ENCODE measurements at places on chromosomes 7 and 10.

DNA sequence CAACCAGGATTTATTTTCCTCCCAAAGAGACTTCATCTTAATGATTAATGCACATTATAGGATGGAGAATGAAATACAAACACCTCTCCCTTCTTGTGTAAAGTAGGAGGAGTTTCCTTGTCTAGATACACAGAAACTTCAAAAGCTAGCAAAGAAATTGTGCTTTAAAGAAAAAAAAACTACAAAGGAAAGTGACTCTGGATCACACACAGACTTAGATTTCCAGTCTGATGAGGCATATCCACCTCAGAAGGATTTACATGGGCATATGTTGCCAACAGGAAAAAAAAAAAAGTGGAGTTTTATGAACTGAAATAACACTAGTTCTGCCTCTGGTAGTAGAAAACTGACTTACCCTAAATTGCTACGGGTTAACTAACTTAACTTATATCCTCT, 449.6 kb downstream of the KCNMA1 start:
- DNase-seq: no peak

- no peak for DNase-seq
Observed at GRCh38 chr10:130018730-130019185, 54.7 kb upstream of the EBF3 start.

DNA sequence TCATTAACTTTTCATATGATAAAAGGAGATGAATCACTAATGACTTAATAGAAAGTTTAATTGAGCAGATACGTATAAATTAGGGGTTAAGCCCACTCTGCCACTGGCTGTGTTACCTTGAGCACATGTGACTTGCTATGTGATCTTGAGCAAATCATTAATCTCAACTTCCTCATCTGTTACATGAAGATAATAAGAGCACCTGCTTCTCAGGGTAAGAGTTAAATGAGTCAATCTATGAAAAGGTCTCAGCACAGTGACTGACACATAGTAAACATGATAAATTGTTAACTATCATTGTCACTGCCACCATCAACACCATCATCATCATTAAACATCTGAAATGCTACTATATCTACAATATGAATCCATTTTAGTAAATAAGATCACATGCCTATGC, 110.8 kb downstream of the TPK1 start:
- no peak for DNase-seq

DNA sequence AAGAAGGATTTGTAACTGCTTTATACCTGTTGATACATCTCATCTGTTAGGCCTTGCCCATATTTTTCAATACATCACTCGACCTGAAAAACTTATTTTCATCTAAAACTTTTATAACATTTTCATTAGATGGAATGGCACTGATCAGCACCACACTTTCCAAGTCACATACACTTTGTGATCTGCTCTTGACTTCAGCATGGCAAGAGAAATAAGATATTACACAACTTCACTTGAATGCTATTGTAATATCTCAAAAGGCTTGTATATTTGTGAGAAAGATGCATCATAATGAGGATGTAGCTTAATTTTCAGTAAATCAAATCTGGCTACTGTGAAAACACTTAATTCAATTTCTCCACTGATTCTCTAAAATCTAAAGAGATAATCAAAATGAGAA, 126.2 kb downstream of the MICU1 start:
- no peak for DNase-seq

- no peak for DNase-seq
Observed at GRCh38 chr10:131533846-131534526, 222.5 kb upstream of the TCERG1L start.

- DNase-seq: no peak
Observed at GRCh38 chr7:93159490-93159889, 11.3 kb upstream of the SAMD9L start.

GRCh38 chr7:151276666-151277590, 28.4 kb upstream of the SMARCD3 start:
- no peak for DNase-seq

DNA sequence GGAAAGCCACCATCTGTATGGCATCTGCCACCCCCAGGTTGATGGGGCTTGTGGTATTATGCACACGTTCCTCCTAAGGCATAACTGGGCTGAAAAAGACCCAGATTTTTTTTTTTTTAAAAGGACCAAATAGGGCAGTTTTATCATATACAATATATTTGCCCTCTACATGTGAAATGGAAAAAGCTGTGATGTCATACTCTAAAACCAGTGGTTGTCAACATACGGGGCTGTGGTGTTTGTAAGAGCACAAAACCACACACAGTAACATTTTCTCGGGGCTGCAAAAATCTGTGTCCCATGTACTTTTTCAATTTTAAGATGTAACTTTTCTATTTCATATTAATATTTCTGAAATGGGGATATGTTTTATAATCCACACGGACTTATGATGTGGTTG, 34.9 kb downstream of the FAM171A1 start:
- no peak for DNase-seq

- DNase-seq: no peak
Observed at GRCh38 chr7:13032084-13032483, 344.7 kb downstream of the ARL4A start.

GRCh38 chr7:139871820-139872219, 42.8 kb downstream of the TBXAS1 start:
- no peak for DNase-seq

- peak; percentile 54 for DNase-seq
Observed at GRCh38 chr7:101169838-101170551, 4.6 kb upstream of the VGF start.

GRCh38 chr7:29432721-29433120, 130.9 kb upstream of the PRR15 start:
- no peak for DNase-seq

- no peak for DNase-seq
Observed at GRCh38 chr10:75009426-75009825, 102.0 kb upstream of the SAMD8 start.

- peak; percentile 63 for DNase-seq
Observed at GRCh38 chr10:17237915-17238444, 9.9 kb downstream of the VIM start.

DNA sequence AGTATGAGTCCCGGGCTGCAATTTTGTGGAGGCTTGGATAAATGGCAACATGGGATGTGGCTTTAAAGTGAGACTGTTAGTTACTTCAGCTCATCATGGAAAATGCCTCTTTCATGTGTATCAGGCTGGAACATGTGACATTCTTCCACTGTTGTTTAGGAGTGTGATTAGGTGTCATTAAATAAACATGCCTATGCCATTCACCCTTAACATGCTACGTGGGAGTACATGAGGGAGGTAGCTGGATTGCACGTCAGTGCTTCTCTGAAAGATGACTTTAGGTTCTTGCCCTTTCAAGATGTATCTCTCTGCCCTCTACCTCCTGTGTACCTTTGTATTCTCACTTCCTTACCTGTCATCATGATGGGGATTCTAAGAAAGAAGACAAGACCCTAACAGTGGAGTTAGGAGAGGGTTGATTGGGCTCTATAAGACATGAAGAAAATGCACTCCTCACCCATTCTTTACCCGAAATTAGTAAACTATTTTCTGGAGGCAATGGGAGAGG, 8.9 kb downstream of the AKR1E2 start:
- DNase-seq: no peak

DNA sequence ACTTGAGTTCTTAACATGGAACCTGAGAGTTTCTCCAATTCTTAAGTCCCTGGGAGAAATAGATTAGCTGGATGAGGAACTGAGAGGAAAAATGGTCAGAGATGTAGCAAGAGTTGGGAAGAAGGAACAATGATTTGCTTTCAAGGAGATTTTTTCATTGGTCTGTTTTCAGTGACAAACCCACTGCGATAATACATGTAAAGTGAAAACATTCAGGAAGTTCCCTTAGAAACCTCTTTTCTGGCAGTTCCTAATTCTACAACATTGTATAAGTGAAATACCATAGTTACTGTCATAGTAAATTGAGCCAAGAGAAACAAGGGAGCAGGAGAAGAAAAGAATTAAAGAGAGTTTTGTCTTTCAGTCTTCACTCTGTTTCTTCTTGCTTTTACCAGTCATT, 12.1 kb upstream of the MAGI2 start:
- DNase-seq: no peak

DNA sequence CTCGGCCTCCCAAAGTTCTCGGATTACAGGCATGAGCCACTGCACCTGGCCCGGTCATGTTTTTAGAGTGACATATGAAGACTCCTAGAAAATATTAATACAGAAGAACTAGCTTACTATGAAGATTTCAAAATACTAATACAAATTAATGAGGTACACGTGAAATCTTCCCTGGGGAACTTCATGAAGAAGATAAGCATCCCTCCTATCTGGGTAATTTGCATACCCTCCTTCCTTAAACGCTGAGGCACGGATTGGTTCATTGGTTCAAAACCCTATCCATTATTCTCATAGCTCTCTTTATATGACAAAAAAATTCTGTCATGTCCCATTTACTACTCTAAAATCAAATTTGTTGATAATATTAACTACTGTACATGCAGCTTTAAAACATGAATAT, 224.8 kb upstream of the KLF14 start:
- no peak for DNase-seq

DNA sequence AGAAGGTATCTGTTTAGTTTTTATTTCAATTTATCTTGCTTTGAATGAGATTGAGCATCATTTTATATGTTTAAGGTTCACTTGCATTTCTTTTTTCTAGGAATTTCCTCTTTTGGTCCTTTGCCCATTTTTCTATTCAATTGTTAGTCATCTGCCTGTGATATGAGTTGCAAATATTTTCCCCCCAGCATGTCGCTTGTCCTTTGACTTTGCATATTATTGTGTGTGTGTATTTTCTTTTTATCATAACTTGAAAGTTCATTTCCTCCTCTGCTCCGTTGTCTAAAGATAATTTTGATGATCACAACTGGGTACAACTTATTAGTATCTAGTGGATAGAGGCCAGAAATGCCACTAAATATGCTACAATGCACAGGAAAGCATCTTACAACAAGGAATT, 132.7 kb upstream of the MDFIC start:
- peak; percentile 18 for DNase-seq

DNA sequence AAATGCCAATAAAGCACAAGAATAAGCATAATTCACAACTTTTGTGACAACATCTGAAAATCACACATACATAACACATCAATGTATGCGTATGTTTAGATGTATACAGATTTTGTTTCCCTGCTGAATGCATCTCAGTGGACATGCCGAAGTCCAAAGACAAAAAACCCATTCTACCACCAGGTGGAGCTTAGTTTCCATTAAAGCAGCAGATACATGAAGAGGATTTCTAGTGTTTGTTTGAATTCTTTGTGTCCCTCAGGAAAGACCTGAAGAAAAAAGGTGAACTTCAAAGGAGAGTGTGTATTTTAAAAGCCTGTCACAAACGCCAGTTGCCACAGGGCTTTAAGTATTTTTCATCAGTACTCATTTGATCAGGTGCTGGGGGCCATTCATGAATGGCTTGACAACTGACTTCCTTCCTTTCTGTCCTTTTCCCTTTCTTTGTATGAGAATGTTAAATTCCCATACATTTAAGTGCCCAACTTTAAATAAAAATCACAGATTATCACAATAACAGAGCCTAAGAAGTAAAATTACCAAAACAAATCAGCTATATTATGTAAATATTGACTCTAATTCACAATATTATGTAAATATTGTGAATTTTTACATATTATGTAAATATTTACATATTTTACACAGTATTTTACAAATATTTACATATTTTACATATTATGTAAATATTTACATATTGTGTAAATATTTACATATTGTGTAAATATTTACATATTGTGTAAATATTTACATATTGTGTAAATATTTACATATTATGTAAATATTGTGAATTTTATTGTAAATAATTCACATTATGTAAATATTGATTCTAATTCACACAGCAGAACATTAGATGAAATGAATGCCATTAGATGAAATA, 343.0 kb downstream of the CRPPA start:
- peak; percentile 52 for DNase-seq

DNA sequence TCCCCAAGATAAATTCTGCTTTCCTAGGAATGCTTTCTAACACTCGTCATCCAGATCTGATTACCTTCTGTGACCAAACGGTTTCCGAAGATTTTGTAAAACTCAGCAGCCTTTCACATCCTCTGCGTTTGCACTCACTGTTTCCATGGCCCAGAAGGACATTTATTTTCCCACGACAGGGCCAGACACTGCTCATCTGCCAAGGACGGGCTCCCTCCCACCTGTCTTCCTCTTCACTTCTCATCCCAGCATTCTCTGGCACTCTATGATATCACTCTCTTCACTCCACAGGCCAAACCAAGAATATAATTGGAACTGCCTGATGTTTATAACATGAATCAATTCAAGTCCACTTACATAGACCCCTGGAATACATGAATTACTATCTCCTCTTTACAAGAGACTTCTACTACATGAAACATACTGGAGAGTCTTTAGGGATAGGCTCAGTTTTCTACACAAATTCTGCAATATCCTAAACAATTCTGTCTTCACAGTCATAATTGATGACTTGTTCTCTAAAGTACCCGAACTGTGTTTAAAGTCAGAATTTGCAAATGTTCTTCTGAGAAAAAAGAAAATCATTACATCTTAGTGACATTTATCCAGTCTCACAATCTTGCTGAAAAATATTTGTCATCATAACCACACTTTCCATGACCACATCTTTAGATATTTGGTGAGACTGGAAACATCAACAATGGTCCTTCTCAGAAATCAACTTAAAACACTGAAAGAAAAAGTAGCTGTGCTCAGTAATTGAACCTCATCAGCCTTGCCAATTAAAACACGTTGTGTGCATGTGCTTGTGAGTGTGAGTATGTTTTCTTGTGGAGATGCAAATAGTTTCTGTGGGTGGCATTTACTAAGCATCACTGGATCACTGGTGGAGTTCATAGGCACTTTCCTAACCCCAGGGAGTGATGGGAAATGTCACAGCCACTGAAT, 79.5 kb upstream of the PRSS58 start:
- no peak for DNase-seq

DNA sequence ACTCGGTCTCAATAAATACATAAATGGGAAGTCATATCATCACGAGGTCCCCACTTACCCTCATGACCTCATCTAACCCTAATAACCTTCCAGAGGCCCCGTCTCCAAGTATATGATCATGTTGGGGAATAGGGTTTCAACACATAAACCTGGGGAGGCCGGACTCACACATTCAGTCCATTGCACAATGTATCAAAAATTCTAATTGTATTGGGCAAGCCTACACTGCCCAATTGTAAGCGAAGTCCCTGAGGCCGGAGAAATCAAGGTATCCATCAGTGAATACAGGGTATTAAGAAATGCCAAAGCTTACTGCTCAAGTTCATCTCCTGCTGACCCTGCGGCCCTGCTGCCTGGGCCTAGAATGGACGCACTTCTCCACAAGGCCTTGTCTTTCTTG, 69.6 kb downstream of the PARP12 start:
- DNase-seq: no peak

- no peak for DNase-seq
Observed at GRCh38 chr7:156073366-156074052, 261.2 kb upstream of the SHH start.

GRCh38 chr10:60073397-60073780, 167.0 kb upstream of the CCDC6 start:
- no peak for DNase-seq

- peak; percentile 77 for DNase-seq
Observed at GRCh38 chr7:102063690-102064180, 222.9 kb upstream of the SH2B2 start.

- DNase-seq: no peak
Observed at GRCh38 chr7:140982508-140982907, 32.2 kb downstream of the MRPS33 start.

- DNase-seq: no peak
Observed at GRCh38 chr7:141344153-141344935, 206.9 kb upstream of the AGK start.
